ENCODE measurements at places on chromosomes 5 and 9.
A peak's percentile ranks its signal among the peaks of the same experiment; 100 is the strongest.

GRCh38 chr5:179974946-179975712 is 67.4 kb upstream of the TBC1D9B start:
- peak; percentile 4 for DNase-seq

GRCh38 chr5:173789031-173789920 is 98.9 kb upstream of the CPEB4 start:
- peak; percentile 22 for DNase-seq

DNA sequence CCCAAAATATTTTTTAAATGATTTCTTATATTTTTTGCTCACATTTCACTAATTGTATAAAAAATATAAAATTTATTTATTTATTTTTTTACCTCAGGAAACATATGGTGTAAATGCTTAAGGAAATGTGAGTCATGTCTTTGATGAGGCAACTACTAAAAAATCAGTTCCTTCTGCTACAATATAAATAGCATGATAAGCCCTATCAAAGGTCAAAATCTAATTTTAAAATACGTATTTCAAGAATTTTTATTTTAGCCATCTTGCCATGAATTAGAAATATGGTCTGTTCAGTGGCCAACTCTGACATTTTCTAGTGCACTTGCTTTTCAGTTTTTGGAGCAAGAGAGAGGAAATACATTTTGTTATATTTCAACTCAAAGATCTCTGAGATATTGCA is 50.5 kb downstream of the PDE4D start:
- no peak for DNase-seq

GRCh38 chr9:120891245-120891883 is 14.4 kb upstream of the PHF19 start:
- peak; percentile 58 for DNase-seq

GRCh38 chr5:122492675-122493074 is 180.6 kb downstream of the SNCAIP start:
- DNase-seq, result no peak

DNA sequence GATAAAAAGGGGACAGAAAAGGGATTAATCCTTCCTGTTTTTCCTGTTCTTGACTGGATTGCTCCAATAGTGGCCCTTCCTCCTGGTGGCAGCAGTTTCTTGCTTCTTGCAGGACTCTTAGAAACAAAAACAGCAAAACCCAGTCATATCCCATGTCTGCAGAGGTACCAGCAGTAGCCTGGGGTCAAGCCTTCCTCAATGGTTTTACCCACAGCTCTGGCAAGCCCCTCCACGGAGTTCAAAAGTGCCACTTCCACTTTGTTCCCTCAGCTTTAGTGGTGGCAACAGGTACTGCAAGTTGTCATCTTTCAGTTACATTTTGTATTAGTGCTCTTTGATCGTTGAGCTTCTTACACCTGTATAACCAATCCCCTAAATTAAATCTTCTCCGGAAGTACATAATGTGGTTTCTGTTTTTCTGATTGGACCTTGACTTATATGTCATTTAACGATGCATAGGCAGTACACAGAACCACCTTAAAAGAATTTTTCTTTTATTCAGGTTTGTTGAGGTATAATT is 8.7 kb upstream of the RANBP6 start:
- no peak for DNase-seq

GRCh38 chr9:99073985-99074901 is 30.7 kb upstream of the TGFBR1 start:
- no peak for DNase-seq

DNA sequence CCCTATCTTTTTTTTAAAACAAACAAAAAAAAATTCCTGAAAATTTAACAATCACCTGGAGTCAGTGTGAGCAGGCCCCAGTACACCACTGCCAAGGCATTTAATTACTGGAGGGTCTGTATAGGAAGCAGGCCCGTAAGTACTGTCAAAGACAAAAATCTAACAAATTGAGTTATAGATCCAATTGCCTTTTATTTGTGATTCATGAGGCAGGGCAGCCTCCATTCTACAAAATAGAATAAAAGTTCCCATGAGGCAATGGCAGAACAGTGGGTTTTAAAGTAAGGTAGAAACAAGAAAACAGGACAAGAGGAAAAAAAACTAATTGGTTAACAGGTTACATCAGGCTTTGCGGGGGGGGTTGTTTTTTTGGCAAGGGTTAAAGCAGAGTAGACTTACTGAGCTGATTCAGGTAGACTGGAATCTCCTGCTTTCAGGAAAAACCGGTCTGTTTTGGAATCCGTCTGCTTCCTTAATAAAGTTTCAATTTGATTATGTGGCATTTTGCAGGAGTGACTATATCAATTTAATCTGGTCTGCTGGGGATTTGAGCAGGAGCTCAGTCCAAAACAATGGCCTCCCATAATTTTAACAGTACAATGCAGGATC is 48.9 kb downstream of the AUH start:
- no peak for DNase-seq

GRCh38 chr9:117073539-117074341 is 341.1 kb downstream of the ASTN2 start:
- DNase-seq, result no peak

DNA sequence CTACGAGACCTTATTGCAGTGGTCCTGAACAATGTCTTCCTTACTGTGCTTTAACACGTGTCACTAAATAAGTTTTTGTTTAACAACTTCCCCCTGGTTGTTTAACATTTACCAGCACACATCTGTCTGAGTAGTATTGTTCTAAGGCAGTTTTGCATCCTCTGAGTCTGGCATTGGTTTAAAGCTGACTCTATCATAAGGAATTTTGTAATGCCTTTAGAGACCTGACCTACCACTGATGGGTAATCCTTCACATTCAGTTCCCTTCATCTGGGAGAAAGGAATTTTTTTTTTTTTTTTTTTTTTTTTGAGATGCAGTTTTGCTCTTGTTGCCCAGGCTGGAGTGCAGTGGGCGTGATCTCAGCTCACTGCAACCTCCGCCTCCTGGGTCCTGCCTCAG is 20.0 kb upstream of the PCAT7 start:
- no peak for DNase-seq

DNA sequence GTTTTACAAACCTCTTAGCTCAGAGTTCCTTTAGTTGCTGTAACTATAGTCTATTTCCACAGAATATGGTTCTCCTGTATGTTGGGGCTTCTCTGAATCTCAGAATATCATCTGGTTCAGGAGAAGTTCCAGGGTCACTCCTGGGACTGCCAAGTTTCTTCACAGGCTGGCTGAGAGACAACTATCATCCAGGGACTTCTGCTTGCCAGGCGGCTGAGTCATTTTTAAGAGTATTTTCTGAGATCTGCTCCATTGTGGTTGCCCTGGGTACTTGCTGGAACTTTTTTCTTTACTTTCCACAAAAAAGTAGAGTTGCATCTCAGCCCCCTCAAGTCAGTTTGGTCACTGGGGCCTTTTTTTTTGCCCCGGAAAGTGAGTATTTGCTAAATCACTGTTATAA is 566.5 kb downstream of the LRRC70 start:
- no peak for DNase-seq

GRCh38 chr5:99349787-99350186 is 421.0 kb upstream of the CHD1 start:
- DNase-seq, result no peak

DNA sequence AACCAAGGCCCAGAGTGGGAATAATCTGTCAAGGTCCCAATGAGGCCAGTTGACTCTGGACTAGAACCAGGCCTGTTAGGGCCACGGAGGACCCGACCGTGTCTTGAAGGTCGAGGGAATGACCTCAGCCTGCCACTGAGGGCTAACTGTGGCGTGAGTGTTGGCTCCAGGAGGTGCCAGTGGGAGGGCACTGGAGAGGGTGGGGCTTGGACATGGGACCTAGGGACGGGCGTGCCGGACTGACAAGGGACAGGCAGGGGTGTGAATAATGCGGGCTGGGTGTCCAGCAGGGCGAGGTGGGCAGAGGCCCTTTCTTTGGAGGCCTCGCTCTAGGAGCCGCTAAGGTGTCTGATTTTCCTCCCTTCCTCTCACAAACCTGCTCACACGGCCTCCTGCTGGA is 7.5 kb downstream of the ADAMTSL2 start:
- DNase-seq, result no peak

DNA sequence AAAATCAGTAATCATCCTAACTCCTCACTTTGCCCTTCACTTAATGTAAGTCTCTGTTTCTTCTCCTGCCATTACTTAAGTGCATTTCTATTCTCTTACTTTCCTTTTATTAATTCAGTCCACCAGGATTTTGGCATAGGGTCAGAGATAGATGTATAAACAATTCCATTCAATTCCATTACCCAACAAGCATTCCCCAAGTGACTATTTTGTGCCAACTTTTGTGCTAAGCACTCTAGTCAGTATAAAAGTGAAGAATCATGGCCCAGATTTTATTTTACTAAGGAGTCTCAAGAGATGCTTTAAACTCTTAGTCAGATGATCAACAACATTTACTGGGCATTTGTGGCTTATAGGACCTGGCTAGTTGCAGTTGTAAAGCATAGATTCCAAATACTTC is 159.3 kb downstream of the DMAC1 start:
- DNase-seq, result no peak

GRCh38 chr5:124663101-124663506 is 83.3 kb downstream of the ZNF608 start:
- DNase-seq, result no peak

DNA sequence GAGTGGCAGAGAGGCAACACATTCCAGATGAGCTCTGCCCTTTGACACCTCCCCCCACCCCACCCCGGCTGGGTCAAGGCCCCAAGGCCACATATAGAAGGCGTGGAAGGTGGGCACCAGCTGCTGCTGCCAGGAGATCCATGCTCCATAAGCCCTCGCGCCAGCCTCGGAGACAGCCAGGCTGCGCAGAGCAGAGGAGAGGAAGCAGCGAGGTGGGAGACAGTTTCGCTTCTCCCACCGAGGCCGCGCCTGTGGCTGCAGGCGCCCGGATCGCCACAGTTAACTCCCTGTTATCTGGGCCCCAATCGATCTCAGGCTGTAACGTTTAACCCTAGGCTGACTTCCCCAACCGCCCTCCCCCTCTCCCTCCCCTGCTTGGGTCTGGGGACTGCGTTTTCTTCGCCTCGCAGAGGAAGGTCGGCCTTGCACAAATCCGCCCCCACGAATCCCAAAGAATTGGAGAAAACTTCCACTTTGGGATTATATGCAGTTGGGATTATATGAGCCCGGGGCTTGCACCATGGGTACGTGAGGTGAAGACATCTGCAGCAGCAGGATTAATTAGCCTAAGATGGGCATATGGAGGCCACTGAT is 1.1 kb upstream of the CXXC5 start:
- no peak for DNase-seq

- no peak for DNase-seq
Observed at GRCh38 chr5:165185716-165186115, 1680.3 kb downstream of the MAT2B start.

DNA sequence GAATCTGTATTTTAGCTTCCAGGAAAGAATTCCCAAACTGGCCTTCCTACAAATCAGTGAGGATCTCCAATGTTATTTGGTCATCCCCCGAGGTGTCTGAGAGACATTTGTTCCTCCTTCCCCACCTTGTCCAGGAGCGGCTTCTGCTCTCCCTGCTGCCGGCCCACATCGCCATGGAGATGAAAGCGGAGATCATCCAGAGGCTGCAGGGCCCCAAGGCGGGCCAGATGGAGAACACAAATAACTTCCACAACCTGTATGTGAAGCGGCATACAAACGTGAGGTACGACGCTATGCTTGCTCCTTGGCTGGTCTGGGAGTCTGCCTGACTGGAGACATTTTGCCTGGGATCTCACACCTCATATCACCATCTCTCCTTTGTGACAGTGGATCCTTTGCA is 160.4 kb downstream of the CFAP90 start:
- no peak for DNase-seq

- no peak for DNase-seq
Observed at GRCh38 chr5:1733369-1733768, 66.3 kb downstream of the MRPL36 start.

GRCh38 chr5:125560476-125561225 is 814.2 kb upstream of the ZNF608 start:
- DNase-seq, result no peak

DNA sequence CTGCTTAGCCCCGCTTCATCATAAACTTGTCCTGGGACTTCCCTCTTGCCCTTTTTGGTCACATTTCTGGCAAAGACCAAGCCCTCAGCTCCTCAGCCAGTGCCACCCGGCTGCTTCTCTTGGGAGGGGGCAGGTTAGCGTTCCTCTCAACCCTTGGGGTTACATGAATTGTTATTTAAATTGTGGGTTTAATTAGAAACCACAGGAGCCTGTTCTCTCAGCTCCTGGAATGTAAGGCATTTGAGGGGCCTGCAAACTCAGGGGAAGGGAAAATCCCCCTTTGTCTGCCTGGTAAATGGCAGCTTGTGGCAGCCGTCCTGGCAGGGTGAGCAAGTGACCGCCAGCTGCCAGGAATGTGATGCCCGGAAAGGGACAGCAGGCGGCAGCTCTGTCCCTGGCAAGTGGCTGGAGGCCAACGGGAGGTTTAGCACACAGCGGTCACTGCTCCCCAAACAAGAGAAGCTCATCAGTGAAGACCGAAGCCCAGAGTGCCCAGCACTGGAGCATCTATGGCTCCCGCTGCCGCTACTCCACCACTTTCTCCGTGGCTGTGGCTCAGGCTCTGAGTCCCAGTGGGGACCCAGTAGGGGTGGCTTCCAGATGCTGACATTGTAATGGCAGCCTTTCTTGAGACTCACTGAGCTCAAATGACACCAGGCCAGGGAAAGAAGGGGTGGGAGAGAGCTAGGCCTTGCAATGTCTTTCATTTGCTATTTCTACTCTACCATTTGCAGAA is 51.7 kb downstream of the SHB start:
- no peak for DNase-seq

DNA sequence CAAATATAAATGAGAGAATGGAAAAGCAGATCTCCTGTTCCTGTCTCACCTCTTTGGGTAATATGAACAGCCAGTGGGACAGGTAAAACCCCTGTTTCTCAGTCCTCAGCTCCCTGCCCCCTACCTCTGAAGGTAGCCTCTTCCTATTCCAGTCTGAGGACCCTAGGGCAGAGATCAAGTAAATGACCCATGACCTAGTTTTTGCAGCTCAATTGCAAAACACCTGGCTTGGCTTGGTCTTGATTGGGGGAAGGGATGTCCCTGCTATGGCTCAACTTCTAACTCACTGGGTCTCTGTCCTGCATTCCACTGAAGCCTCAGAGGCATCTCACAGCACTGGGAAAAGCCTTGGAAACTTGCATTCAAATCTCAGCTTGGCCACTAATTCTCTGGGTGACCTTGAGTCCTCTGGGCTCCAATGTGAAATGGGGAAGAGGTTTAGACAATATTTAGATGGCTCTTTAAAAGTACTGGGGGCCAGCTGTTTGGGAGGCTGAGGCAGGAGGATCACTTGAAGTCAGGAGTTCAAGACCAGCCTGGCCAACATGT is 1.6 kb upstream of the GALT start:
- no peak for DNase-seq

Measured in stimulated activated CD4-positive, alpha-beta T cell treated with anti-CD3 and anti-CD28 coated beads, Interleukin-12 subunit alpha, Interleukin-12 subunit beta, amount 100 ng/mL, for 48 hours (primary cell).